NCI-H460 (cell line): ENCODE measurements at places on chromosomes 5 and 9. TPM values are rescaled to one million over a fixed set of nuclear protein-coding genes. Genes with fewer than 3 reads are reported as not detected.

HAVCR2 gene
- total RNA-seq: not detected in 2 replicates

GABRA1 gene
- not detected in 2 replicates for total RNA-seq

DNA sequence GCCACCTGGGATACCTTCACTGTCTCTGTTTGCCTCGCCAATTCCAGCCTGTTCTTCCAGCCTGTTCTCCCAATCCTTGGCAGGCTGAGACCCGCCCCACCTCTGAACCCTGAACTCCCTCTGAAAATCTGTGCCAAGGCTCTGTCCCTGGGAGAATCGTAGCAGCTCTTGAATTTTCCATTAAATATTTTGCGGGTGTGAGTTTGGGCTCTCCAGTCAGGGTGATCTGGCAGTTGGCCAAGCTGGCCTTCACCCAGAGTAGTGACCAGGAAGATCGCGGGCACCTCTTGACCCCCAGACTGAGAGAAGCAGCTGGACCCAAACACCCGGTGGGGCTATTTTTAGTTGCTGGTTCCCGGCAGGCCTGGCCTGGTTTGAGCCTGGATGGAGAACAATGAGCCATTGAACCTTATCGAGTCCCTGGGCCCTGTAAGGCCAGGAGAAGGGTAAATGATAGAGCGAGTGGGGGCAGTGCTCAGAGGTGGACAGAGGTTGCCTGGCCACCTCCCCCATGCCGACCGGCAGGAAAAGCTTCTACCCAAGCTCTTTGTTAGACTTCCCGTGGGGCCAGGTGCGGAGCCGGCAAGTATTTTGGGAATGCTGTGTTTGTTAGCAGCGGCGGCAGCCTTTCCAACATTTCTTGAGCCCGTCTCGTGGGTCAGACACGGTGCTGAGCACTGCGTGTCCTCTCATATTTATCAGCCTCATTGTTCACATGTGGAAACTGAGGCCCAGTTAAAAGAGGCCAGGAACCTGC, 146.2 kb downstream of the RGS3 start:
- no peak for DNase-seq

GRCh38 chr5:856531-857425, 6.0 kb upstream of the ZDHHC11 start:
- DNase-seq: no peak

- no peak for DNase-seq
Measured at GRCh38 chr9:127463911-127464310, 12.6 kb downstream of the LRSAM1 start.

- no peak for DNase-seq
Measured at GRCh38 chr5:4015709-4016108, 420.1 kb downstream of the IRX1 start.

GRCh38 chr9:72718503-72718902, 197.1 kb downstream of the TMC1 start:
- no peak for DNase-seq
